CD4-positive, alpha-beta T cell treated with Interleukin-17A for 1 hour (primary cell): ENCODE measurements at places on chromosomes 3 and 15.

DNA sequence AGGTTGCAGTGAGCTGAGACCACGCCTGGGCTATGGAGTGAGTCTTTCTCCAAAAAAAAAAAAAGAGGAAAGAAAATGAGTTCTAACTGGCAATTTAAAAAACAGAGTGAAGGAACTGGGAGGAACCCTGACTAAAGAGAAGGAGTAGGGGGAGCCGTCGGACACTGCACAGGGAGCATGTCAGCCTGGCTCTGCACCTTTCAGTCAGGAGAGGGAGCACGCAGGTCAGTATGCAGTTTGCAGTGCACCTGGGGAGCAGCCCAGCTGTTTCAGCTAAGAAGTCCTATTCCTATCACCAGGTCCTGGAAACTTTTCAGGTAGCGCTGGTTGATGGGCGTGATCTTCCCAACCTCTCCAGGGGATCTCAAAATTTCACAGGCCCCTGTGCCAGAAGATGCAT, 14.9 kb upstream of the ZXDC start:
- no peak for DNase-seq

GRCh38 chr3:53496984-53497383, 2.6 kb downstream of the CACNA1D start:
- DNase-seq = no peak

DNA sequence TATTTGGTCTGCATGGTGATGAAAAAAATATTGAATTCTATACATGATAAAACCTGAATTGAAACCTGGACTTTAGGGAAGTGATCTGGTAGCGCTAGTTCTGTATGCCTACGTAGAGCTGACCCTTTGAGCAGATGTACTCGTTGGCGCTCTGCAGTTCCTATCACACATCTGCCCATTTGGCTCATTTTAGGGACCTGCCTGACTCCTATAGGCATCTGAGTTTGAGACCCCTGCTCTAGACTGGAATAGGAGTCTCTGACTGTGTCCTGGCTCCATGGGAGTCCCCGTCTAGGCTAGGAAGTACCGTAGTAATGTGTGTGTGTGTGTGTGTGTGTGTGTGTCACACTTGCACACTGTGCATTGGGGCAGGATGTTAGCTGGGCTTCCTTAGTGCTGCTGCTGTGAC, 21.2 kb downstream of the STARD5 start:
- peak; percentile 38 for DNase-seq

DNA sequence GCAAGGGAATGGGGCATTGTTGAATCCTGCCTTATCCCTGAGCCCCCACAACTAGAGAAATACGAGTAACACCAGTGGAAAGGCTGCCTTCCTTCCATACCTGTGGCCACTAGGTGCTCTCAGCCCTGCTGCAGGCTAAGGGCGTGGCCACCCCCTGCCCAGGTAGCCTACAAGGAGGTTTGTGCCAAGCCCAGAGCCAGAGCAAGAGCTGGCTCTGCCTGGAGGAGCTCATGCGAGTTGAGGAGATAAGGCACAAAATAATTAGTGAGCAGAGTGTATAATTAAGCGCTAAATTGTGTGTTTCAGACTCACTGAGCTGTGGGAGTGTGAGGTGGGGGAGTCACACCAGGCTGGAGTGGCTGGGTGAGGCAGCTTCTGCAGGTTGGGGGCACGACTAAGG, 49.2 kb downstream of the TPRA1 start:
- DNase-seq = no peak

GRCh38 chr15:91222052-91222451, 122.0 kb downstream of the SV2B start:
- DNase-seq = no peak

DNA sequence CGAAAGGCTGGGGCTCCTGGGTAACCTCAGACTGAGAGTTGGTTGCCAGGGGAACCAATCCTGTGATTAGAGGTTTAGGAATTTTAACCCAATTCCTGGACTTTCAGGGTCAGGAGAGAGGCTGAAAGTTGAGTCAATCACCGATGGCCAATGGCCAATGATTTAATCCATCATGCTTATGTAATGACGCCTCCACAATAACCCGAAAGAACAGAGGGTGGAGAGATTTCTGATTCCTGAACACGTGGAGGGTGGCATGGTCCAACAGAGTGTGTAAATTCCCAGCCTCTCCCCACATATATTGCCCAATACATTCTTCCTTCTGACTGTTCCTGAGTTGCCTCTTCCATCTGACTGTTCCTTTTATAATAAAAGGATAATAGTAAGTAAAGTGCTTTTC, 137.2 kb upstream of the CBLB start:
- no peak for DNase-seq

DNA sequence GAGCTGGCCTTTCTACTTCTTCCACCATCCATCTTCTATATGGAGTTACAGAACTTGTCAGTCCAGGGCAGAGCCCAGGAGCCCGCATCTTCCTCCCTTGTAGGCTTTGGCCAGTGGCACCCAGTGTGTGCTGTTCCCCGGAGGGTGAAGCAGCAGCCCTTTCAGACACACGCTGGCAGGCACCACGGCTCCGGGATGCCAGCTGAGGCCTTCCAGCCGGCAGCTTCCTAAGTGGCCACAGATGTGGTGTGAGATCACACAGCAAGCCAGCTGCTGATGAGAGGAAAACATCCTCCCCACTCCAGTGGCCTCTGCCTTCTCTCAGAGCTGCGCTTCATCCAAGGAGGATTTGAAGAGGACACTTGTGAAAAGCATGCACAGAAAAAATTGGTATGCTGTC, 24.1 kb downstream of the CRABP1 start:
- DNase-seq = no peak

DNA sequence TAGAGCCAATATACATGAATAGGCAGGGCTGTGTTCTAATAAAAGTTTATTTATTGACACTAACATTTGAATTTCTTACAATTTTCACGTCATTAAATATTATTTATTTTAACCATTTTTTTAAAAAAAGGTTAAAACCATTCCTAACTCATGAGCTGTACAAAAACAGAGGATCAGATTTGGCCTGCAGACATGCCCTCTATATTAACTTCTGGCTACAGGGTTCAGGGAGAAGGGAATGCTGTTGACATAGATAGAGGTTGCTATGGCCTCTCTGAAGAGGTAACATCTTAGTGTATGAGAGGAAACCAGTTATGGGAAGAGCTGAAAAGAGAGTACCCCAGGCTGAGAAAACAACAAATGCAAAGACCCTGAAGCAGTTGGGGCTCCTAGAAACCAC, 19.1 kb upstream of the RAP2B start:
- no peak for DNase-seq

- DNase-seq = no peak
Observed at GRCh38 chr3:59106085-59106648, 56.3 kb upstream of the CFAP20DC start.

DNA sequence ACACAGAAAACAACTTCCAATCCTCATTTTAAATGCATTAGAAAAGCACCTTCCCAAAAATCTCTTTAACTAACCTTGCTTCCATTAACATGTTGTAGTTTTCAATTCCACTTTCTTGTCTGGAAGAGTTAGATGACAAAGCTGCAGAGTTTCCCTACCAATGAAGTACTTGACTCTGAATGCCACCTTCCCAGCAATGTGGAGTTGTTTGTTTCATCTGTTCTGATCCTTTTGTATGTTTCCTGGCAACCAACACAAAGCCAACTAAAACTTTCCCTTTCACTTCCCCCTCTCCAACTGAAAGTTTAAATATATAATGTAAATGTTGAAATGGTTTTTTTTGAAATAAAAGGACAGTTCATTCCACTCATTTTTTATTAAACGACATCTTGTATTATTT, at the start of gene WDR49:
TSS of gene WDR49 (minus strand) at position 183 of the 400 bp plus-strand sequence. CDS start 517 bp downstream, outside the sequence.
- DNase-seq = peak; percentile 14

GRCh38 chr3:146554151-146554760, 9.8 kb upstream of the PLSCR1 start:
- no peak for DNase-seq

DNA sequence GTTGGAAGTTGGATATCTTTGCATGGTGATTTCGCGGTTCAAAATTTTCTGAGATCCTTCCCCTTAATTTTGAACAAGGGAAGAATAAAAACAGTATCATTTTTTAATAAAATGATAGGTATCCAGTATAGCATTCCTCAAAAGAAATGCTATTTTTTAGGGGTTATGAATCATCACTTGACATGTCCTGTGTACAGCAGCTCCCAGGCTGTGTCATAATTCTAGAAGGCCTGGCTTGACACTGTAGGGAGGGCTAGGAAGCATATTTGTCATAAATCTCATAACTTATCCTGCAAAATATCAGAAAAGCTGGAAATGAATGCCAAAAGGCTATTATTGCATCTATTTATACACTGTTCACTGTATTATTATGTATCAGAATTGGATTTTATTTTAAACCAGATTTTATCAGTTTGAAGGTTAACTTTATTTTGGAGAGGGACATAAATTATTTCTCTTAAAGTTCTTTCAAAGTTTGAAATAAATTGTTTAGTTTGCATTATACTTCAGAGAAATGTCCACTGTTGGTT, 539.1 kb upstream of the ROBO2 start:
- DNase-seq = no peak

DNA sequence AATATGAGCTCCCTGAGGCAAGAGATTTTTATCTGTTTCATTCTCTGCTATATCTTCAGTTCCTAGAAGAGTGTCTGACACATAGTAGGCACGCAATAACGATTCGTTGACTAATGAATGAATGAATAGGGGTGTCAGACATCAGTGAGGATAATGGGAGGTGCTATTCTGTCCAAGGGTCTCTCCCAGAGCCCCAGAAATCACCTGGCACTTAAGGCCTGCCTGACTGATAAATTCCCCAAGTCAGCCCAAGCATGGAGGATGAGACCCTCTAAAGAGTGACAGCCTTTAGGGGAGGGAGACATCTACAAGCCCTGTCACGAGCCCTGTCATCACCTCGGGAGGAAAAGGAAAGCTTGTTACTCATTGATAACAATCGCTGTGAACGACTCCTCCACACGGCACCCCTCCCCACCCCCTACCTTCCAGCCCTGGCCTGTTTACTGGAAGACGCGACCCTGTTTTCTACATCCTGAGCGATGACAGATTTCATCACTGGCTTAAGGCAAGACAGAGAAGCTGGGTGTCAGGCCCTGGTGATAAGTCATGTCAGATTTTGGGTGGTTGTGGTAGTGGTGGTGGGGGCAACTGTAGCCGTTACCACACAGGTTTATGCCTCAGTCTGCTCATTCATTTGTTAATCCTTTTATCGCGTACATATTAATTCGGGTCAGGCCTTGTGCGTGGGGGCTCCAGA, 23.1 kb downstream of the BHLHE40 start:
- DNase-seq = peak; percentile 76

GRCh38 chr3:148230473-148230872, 467.2 kb upstream of the AGTR1 start:
- no peak for DNase-seq

GRCh38 chr3:168047190-168047795, 48.4 kb downstream of the GOLIM4 start:
- DNase-seq = peak; percentile 50

DNA sequence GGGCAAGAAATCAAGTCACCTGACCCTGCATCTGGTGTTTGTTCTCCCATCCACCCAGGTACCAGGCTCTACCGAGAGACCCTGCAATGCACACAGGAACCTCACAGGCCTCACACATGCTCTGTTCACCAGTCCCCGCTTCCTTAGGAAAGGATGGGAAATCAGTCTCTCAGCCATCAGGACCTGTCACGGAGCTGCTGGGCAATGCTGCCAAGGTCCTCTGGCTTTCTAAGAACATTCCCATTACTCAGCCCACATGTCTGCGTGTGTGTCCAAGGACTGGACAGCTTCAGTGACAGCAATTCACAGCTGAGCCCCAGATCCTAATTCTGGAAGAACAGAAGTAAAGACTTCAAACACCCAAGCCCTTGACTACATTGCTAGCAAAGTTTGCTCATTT, 6.5 kb upstream of the SRGAP3 start:
- DNase-seq = no peak

DNA sequence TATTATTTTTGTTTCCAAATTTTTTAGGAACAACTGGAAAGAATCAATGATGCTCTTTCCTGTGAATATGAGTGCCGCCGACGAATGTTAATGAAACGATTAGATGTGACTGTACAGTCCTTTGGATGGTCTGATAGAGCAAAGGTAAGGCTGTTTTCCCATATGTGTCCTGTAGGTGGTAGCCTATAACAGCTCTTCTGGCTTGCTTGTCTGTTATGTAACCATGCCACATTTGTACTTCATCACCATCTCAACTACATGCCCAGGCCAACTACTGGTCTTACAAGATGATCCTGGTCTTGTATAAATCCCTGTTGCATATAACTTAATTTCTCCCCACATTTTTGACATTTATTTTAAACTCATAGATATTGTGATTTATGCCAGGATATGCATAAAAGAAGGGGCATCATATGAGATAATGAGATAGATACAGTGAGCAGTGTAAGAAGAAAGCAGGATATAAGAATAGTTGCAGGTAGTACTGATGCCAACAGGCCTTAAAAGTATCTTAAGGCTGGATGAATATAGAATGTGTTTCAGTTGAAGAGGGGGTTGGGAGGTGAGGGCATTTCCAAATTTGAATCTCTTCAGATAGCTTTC, 20.3 kb downstream of the FAM98B start:
- peak; percentile 83 for DNase-seq

DNA sequence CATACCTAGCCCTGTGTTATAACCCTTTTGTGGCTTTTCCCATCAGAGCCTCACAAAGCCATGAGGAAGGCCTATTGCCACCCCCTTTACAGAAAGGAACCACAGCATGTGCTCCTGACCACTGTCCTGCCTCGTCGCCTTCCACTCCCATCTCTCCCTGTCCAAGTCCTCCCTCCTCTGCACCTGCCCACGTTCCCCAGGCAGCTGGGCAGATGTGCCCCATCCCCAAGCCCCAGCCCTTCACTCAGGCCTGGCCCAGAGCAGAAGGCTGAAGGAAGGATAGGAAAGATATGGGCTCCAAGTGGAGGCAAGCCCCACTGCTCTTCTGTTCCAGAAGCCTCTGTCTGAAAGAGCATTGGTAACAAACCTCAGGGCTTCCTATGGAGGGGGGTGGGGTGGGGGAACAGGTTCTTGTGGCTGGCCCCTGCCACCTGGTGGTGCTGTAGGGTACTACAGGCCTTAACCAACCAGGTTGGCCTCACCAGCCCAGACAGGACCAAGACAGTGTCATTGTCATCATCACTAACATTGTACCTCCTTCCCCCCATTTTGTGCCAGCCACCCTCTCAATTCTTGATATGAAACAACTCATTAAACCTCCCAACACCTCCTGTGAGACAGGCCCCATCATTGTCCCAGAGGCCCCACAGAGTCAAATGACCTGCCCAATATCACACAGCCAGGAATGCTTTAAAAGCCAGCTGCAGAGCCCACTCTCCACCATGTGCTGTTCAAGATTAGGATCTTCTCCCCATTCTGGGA, 10.0 kb downstream of the POC1A start:
- DNase-seq = peak; percentile 89
